Stimulated activated naive CD4-positive, alpha-beta T cell (primary cell): ENCODE measurements at places on chromosomes 5 and 9.

DNA sequence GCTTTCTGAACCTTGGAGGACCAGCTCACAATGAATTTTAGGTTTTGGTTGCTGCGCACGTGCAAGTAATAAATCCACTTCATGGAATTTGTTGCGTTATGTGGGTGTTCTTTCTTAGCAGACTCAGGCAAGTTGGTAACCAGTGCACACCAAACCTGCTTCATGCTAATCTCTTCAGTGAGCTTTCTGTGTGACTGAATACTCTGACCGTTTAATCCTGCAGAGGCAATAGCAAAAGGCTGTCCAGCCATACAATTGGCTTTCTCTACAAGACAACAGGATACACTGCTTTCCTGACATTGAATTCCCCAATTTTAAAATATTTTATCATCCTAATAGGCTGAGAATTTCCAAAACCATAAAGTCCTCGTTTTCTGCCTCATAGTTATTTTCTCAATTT lies 10.3 kb downstream of the UGT3A2 start:
- DNase-seq = no peak

DNA sequence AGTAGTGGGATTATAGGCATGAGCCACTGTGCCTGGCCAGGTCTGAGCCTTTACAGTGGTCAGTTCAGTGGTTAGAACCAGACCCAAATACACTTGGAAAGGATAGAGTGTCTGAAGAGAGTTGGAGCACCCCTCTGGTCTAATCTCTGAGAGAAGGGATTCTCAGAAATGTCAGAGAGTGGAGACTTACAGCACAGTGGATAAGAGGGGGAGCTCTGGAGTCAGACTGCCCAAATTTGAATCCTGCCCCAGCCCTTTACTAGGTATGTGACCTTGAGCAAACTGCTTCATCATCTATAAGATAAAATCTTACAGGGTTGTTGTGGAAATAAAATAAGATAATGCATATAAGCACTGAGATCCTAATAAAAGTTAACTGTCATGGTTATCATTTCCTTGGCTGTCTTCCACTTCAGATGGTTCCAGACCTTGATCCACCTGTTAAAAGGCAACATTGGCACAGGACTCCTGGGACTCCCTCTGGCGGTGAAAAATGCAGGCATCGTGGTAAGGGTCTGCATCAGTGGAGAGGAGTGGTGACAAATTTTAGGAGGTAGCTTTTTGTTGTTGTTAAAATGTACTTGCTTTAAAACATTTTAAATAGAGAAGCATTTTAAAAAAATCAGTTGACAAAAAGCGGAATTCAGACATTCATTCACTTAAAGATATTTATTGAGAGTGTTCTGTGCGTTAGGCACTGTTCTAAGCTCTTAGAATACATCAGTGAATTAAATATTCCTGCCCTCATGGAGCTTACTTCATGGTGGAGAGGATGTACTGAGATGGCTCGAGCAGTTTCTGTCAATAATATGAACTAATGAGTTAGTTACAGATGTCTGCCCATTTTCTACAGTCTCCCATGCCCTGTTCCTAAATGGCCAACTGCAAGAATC lies 16.0 kb downstream of the SLC36A1 start:
- DNase-seq = no peak

DNA sequence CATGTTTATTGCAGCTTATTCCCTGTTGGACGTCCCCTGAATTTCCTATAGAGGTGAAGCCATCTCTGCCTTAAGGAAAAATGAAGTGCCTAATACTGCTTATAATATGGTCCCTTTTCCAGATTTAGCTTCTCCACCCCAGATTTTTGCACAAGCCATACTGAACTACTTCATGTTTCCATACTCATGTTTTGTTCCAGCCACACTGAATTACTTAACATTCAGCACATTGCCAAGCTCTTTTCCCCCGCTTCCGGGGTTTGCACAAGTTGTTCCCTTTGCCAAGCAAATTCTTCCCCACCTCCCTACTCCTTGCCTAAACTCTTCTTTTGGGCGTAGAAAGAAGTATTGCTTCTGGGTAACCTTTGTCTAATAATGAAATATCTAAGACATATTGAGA lies 1.7 kb upstream of the CNTRL start:
- DNase-seq = no peak

DNA sequence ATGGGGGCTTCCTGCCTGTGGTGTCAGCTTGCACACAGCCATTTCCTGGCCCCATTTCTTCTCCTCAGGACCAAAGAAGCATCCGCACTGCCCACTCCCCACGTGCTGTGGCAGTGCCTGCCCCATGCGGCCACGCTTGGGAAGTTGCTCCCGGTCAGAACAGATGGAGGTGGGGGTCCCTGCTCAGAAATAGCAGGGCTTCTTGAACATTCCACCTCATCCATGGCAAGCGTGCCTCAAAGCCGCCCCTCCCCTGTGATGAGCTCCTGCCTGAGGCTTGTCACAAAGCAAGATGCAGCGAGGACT lies 238.2 kb downstream of the SYK start:
- no peak for DNase-seq

DNA sequence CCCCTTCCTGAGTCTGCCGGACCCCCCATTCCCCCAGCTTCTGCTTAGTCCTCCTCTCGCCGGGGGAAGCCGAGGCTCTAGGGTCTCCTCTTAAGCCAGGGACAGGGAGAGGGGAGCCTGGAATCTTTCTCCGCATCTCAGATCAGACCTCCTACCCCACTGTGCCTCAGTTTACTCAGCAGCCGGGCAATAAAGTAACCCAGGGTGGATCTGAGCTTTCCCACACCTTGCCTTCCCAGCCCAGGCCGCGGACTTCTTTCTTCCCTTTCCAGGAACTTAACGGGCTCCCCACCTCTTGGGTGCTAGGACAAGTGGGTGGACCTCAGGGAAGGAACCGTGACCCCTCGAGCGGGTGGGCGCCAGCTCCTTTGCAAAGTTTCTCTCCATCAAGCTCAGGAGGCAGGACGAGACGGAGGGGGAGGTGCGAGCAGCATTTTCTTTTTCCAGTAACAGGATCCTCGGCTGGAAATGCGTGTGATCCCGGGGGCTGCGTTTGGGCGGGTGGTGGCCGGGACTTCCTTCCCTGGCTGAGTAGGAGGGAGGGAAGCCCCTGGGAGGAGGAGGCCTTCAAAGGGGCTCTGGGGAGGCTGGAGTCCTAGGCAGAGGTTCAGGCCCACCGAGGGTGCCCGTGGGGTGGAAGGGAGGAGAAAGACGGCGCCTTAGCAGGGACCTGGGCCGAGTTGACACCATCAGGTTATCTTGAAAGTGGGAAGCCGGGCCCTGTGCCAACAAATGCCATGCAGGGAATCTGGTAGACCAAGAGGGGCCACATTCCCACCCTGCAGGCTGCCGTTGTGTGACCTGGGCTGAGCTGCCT lies 795 bp downstream of the DAB2IP start:
- DNase-seq = no peak

DNA sequence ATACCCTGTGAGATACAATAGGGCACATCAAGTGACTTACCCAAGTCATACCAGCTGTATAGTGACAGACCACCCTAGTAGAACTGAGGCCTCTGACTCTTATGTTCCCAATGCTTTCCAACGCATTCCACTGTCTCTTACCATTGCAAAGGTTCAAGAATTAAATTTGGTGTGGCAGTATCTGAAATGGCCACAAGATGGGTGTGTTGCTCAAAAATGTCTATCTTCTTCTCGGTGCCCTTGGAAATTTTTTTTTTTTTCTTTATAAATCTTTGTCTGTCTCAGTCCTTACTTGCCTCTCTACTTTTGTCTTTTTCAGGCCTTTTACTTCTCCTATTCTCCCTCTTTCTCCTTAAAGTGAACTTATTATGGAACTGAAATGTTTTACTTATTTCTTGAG lies 48.4 kb downstream of the GPR21 start:
- no peak for DNase-seq

DNA sequence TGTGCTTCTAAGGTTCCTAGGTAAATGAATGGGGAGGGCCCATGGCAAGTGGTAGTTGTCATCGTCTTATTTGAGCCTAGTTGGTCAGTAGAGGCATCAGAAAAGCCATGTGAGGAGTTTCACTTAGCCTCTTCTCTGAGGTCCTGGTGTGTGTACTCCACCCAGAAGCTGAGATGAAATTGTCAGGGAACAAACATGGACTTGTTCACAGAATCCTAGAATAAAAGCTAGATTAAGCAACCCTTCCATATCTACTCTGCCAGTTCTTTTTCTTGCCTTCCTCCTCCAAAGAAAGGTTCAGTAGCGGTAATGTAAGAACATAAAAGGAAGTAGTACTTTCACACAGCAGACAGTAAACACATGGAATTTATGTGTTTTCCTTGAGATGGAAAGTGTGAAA lies 70.4 kb downstream of the ARHGAP26 start:
- DNase-seq = no peak
